Memory B cell (primary cell): ENCODE measurements at places on chromosomes 7 and 10.

DNA sequence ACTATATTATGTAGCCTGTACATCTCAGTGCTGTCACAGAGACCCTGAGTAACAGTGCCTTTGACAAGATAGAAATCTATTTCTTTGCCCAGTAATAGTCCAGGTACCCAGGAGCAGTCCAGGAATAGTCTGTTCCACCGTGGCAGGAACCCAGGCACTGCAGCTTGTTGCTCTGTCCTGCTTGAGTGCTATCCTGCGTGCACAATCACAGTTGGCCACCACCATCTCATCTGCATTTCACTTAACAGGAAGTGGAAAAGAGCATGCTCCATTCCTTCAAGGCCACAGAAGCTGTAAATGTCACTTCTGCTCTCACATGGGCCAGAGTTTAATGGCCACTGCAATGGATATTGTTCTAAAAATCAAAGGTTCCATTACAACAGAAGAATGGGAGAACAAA lies 61.5 kb upstream of the PRR15 start:
- no peaks in the 10 kb centered on the region for H3K27me3 ChIP-seq
- no peaks in the 10 kb centered on the region for H3K36me3 ChIP-seq
- no peak for DNase-seq

- no peak overlapping the region for H3K4me3 ChIP-seq
- H3K27ac ChIP-seq, result no peak overlapping the region
- no peaks in the 10 kb centered on the region for H3K36me3 ChIP-seq
- DNase-seq, result no peak
- peaks cover 17% of the 10 kb centered on the region for H3K4me1 ChIP-seq
Observed at GRCh38 chr10:13776861-13777311, 190.1 kb downstream of the PRPF18 start.

- no peaks in the 10 kb centered on the region for H3K4me1 ChIP-seq
- peak overlapping the region; percentile 53 for H3K27ac ChIP-seq
- H3K4me3 ChIP-seq, result no peak overlapping the region
- DNase-seq, result no peak
- H3K36me3 ChIP-seq, result peaks cover 38% of the 10 kb centered on the region
Observed at GRCh38 chr10:49500412-49500811, 38.5 kb downstream of the ERCC6 start.

DNA sequence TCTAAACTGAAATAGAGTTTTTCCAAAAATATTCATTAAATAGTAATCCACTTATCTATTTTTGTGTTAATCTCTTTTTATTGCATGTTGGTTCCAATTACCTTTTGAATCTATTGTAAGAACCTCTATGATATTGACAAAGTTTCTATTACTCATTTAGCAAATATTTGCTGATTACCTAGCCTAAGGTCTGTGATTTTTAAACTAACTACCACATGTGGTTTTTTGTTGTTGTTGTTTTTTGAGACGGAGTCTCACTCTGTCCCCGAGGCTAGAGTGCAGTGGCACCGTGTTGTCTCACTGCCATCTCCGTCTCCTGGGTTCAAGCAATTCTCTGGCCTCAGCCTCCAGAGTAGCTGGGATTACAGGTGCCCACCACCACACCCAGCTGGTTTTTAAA lies 2.0 kb upstream of the ASB13 start:
- peaks cover 5% of the 10 kb centered on the region for H3K27me3 ChIP-seq
- peaks cover 9% of the 10 kb centered on the region for H3K4me1 ChIP-seq
- no peak overlapping the region for H3K4me3 ChIP-seq
- H3K27ac ChIP-seq, result no peak overlapping the region
- DNase-seq, result no peak
- peaks cover 1% of the 10 kb centered on the region for H3K36me3 ChIP-seq

DNA sequence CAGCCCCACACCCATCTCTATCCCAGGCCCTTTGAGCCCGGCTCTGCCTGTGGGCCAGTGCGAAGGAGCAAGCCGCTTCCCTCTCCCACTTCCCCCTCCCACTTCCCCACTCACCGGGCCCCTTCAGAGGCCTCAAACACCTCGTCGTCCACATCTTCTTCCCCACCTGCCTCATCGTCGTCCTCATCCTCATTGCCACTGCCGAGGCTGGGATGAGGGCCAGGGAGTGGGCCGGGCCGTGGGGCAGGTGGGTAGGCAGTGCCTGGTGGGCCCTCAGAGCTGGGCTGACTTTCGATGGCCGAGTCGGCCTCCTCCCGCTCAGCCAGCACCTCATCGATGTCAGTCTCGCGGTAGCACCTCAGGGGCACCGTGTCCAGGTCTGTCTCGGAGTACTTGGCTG lies 3.8 kb downstream of the PSD start:
- H3K4me1 ChIP-seq, result peaks cover 27% of the 10 kb centered on the region
- H3K36me3 ChIP-seq, result peaks cover 2% of the 10 kb centered on the region
- no peak for DNase-seq
- no peak overlapping the region for H3K4me3 ChIP-seq

DNA sequence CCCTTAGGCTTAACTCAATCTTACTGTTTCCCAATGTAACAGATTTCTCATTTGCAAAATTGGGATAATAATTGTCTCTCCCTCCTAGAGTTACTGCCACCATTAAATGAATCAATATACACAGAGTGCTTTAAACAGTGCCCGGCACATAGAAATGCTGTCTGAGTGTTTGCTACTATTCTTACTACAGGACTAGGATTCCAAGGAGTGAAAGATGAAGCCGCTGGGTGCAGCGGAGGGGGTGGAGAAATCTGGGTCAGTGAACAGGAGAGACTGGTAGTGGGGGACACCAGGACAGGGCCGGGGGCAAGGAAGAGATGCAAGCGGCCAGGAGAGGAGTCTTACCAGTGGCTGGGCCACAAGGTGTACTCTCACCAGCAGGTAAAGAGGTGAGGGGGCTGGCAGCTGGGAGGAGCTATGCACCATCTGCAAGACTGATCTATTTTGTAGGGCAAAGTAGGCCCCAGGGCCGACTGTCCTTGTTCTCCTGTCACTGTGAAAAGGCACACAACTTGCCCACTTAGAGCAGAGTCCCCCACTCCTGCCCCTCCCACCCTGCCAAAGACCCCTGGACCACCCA lies 18.5 kb upstream of the PRRT4 start:
- H3K4me3 ChIP-seq, result no peak overlapping the region
- no peaks in the 10 kb centered on the region for H3K36me3 ChIP-seq
- no peak for DNase-seq
- no peaks in the 10 kb centered on the region for H3K4me1 ChIP-seq
- no peak overlapping the region for H3K27ac ChIP-seq

DNA sequence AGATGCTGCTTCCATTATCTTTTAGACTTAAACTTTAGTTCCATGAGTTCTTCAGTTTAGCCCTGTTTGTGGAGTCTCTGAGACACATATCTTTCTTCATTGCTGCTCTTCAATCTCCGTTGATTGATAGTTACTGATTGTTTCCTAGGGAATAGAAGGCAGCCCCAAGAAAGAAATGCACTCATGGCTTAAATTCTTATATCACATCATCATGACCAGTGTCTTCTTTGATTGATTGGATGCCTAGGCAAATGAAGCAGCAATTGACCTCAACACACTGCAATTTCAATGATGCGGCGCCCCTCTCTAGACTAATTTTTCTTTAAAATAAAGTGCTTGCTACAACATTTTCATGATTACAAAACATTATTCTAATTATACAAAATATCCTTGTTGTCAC lies 576.5 kb upstream of the VSTM2A start:
- no peaks in the 10 kb centered on the region for H3K36me3 ChIP-seq
- no peak overlapping the region for H3K4me3 ChIP-seq
- DNase-seq, result no peak
- no peaks in the 10 kb centered on the region for H3K4me1 ChIP-seq
- no peaks in the 10 kb centered on the region for H3K27me3 ChIP-seq

DNA sequence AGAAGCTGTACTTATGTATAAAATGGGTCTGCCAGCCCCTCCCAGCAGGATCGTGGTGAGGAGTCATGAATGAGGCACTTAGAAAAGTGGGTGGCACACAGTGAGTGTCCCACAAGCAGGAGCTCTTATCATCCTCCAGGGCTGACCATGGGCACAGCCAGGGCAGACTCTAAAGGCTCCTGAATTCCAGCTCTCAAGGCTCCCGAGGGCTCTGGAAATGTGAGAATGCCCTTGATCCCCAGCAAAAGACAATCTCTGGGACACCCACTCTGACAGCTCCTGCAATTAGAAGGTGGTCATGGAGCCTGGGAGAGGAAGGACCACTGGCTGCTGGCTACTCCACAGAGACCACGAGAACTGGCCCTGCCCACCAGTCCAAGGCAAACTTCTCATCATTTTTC lies 1.6 kb downstream of the VSTM4 start:
- H3K36me3 ChIP-seq, result no peaks in the 10 kb centered on the region
- no peak overlapping the region for H3K4me3 ChIP-seq
- H3K27ac ChIP-seq, result no peak overlapping the region
- no peaks in the 10 kb centered on the region for H3K4me1 ChIP-seq

DNA sequence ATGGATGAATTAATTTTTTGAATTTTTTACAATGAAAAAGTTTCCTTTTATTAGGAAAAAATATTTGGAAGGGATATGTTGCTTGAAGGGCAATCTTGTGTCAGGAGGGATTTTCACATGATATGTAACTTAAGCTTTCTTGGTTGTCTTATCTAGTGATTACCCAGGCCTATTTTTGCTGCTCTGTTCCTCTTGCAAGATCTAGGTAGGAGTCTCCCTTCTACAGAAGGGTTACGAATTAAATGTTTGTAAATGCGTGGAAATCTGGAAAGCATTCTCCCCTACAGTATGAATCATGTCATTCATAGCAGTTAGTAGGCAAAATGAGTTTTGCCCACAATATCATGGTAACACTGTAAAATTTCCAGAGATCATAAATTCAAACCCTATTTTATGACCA lies 57.7 kb upstream of the CDK14 start:
- peaks cover 5% of the 10 kb centered on the region for H3K27me3 ChIP-seq
- DNase-seq, result no peak
- H3K4me3 ChIP-seq, result no peak overlapping the region
- peaks cover 6% of the 10 kb centered on the region for H3K4me1 ChIP-seq
- no peak overlapping the region for H3K27ac ChIP-seq

- peaks cover 19% of the 10 kb centered on the region for H3K4me1 ChIP-seq
- no peak for DNase-seq
- H3K36me3 ChIP-seq, result peaks cover 22% of the 10 kb centered on the region
Observed at GRCh38 chr10:124032971-124033886, 60.2 kb downstream of the CHST15 start.

GRCh38 chr10:103193820-103194529 lies 903 bp upstream of the NT5C2 start:
- peak; percentile 4 for DNase-seq
- H3K4me1 ChIP-seq, result peaks cover 24% of the 10 kb centered on the region
- peak overlapping the region; percentile 100 for H3K4me3 ChIP-seq
- H3K36me3 ChIP-seq, result peaks cover 3% of the 10 kb centered on the region
- peak overlapping the region; percentile 99 for H3K27ac ChIP-seq
